ENCODE measurements at places on chromosomes 12 and 14. TPM values are rescaled to one million over a fixed set of nuclear protein-coding genes. Genes with fewer than 3 reads are reported as not detected.

SSTR1 gene
- total RNA-seq: not detected

- peak; percentile 23 for DNase-seq
Observed at GRCh38 chr12:14394317-14395073, 29.0 kb downstream of the ATF7IP start.

CLEC2D gene
- total RNA-seq: 10.6 TPM

DNA sequence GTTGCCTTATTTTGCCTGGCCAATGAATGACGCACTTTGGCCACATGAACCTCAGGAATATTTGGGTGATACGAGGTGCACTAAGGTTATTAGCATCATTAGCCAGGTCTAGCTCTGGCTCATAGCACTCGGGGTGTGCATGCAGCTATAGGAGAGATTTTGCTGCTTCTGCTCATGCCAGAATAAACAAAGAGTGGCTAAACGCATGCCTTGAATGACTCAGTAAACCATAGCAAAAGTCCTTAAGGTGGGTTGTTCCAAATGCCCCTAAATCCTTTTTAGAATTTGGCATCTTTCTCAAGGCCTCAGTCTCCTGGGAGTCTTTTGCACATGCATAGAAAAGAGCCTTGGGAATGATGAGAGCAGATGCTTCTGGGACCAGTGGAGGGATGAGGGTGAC, 343.7 kb upstream of the FKBP4 start:
- DNase-seq: no peak

GRCh38 chr12:5912437-5913334, 32.4 kb downstream of the ANO2 start:
- DNase-seq: peak; percentile 22

Data from neural crest cell (in vitro differentiated cells).